ENCODE measurements at places on chromosomes 2 and 18.

DNA sequence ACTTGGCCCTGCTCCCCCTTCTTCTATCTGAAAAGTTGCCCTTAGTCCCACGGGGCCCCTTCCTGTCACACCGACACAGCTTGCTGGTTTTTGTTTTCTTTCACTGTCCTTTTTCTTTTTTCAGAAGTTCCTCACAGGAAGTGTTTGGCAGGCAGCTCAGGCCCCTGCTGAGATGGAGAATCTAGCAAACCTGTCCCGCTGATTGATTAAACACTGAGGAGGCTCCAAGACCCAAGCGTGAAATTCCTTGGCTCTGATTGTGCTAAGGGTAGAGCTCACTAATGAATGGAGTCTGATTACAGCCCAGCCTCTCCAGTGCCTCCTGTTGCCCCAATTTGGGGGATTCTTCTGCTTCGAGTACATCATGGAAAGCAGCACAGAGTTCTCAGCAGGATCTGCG is 365.9 kb upstream of the MEX3C start:
- no peak for DNase-seq

DNA sequence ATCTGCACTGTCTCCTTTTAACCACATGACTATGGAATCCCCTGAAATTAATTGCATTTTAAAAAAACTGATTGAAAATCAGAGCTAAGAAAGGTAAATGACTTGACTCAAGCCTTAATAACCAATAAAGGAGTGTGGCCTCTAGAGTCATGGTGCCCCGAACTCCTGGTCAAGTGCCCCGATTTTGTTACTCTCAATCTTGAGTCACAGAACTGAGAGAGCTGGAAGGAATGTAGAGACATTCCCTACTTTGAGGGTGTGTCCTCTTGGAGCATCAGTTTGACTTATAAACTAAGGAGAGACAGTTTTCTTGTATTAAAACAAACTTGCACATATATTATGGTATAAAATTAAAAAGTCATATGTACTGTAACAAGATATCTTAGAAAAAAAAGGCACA is 2.4 kb downstream of the WDR43 start:
- no peak for DNase-seq

GRCh38 chr2:235627682-235628081 is 133.8 kb downstream of the AGAP1 start:
- no peak for DNase-seq

- peak; percentile 25 for DNase-seq
These were observed at the start of gene CREG2 for GRCh38 chr2:101387151-101387834. CREG2 (minus strand) TSS chr2:101387503; CDS start chr2:101387457, 46 bp downstream.

DNA sequence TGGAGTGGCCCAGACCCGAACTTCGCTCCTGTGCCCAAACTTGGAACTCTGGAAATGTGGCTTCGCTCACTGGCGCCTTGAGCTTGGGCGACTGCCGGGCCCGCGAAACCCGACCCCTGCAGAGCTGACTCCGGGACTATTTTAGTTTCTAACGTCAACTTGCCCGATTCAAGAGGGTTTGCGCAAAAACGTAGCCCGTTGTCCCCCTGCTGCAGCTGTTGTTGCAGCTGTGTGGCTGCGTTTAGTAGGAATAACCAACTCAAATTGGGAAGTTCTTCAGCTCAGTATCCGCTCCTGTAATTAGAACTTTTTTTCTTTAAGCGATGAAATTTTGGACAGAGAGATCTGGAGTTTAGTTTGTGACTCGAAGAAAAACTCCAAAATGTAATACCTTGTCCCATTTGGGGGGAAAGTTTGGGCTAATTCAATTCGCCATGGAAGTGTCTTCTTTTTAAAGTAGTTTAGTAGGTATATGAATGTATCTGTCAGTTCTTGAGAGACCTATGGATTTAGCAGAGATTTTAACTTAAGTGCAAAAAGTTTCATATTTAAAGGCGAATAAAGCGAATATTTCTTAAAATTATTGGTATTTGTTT is 559 bp downstream of the MYL12A start:
- no peak for DNase-seq

DNA sequence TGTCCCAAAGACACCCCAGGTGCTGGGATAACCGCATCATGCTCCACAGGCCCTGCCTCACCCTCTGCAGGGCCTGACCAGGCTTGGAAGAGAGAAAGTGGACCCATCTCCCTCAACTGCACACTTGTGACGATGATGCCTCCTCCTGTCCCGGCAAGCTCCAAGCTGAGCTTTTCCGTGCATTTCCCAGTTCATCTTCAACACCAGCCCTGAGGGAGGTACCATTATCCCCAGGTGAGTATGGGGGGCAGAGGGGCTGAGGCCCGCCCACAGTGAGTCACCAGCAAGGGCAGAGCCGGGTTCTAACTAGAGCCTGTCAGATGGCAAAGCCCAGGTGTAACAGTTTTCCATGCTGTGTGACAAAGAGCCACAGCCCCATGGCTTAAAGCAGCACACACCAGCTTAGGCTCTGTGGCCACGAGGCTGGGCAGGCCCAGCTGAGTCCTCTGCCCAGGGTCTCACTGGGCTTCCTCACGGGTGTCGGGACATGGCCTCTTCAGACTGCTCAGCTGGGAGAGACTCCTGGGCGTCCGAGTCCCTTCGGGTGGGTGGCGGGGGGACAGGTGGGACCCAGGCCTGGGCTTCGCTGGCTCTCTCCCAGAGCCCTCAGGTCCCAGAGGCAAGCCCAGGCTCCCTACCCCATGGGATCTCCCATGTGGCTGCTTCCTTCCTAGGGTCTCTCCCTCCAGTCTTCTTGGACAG is 108.4 kb upstream of the OTOS start:
- DNase-seq, result no peak

GRCh38 chr2:37671009-37671815 is at the start of gene CDC42EP3:
CDC42EP3 (minus strand) TSS chr2:37671642; CDS start chr2:37646587, 25,055 bp downstream.
- DNase-seq, result peak; percentile 41

GRCh38 chr2:10533811-10534321 is 85.7 kb upstream of the ODC1 start:
- DNase-seq, result no peak

DNA sequence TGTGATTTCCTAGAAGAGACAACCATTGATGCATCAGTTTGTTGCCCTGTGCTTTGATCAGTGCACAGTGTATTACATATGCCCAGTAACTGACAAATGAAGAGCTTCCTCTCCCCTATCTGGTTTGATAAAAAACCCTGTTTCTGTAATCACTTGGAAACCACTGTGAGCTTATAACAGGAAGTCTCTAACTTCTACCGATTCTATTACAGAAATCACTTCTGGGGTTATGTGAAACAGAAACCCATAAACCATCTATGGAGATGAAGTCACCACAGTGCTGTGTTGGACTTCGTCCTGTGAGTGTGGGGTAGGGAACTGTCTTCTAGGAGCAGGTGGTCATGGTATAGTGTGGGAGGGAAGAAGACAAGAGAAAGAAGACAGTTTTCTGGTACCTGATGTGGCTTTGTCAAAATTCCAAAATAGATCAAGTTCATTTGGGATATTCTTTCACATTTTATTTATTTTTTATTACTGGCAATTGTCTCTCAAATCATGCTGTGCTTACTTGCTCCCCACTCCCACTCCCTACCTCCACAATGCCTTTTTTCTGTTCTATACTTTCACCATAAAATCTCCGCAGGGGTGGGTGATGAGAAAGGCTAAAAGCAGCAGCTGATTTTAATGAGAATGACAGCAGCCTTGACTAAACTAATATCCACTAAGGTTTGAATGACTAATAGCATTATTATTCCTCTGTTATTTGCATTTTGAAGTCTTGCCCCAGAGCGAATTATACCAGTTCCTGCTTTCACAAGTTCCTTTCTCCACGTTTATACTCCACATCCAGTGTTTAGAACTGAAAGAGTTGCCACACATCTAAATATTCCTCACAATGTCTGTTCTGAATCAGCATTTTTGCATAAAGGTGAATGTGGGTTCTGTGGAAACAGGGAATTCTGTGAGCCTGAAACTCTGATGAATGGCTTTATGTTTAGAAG is 41.7 kb upstream of the RND3 start:
- DNase-seq, result no peak

DNA sequence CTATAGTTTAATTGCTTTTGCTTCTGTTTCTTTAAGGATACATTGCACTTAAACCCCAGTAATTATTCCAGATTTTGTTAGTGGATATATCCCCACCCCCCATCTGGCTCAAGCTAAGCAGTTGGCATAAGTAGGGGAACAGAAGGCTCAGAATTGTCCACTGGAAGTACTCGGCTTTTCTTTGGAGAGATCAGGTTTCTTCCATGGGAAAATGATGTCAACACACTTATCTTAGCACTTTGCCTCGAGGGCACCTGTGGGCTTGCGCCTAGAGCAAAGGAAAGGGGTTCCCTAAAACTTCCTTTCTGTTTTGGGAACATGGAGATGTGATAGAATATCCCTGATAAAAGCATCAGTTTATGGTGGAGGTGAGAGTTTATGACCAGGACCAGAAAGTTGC is 130.6 kb downstream of the FMNL2 start:
- DNase-seq, result no peak

DNA sequence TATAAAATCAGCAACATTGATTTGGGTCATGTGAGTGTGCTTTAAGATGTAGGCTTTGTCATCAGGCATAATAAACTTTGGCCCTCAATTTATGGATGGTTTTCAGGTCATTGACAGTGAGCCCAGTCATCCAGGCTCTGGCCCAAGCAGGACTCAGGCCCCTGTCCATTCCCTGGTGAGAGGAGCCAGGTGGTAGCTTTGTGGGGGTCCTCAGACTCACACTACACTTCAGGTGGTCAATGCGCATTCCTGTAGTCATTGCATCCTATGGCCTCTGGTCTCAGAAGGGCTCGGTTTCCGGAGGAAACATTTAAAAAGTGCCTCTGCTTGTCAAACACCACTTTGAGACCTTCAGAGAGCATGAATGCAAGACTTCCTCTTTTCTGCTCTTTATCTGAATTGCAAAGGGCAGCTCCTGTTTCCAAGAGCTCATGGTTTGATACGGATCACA is 20.2 kb downstream of the LGALSL start:
- DNase-seq, result no peak

Data from stimulated activated naive CD4-positive, alpha-beta T cell (primary cell).